ENCODE measurements at places on chromosomes 2 and 18.

GRCh38 chr18:57813245-57813644 is 10.1 kb upstream of the ATP8B1 start:
- no peak for DNase-seq

DNA sequence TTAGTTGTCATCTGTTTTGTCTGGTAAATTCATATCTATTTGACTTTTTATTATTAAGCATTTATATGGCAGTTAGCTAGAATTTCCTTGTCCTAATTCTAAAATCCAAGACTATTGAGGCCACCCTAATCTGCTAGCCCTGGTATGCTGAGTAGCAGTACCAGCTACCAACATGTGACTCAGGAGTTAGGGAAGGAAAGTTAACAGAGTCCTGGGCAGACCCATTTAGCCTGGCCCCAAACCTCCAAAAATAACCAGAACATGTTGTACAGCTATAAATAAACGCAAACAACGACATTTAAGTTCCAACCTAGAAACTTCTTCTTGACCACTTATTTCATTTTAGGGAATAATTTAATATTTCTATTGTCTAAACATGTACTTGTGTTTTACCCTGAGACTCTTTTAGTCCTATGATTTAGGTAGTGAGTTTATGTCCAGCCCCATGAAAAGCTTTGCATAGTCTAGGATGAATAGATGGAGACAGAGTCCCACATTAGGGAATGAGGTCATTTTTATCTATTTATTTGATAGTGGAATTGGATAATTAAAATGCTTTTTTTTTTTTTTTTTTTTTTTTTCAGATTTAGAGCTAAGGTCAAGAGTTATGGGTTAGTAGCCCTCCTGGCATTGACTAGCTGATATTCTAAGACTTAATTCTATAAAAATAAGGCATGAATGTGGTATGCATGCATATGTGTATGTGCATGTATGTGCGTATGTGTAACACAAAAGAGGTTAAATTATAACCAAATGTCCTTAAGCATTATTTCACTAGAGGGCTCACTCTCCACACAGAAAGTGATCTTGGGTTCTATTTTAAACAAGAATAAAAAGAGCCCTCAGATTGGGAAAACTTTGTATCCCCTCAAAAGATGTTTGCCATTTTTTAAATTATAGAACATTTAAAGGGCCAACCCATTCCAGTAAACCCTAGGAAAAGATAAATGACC is 160.1 kb upstream of the MAPRE2 start:
- no peak for DNase-seq

GRCh38 chr18:76948345-76948744 is 126.0 kb downstream of the ZNF236 start:
- no peak for DNase-seq

GRCh38 chr2:16725549-16725948 is 59.9 kb upstream of the CYRIA start:
- DNase-seq: no peak

- DNase-seq: no peak
These were observed 232.4 kb downstream of the CALCRL start for GRCh38 chr2:187215532-187216240.

DNA sequence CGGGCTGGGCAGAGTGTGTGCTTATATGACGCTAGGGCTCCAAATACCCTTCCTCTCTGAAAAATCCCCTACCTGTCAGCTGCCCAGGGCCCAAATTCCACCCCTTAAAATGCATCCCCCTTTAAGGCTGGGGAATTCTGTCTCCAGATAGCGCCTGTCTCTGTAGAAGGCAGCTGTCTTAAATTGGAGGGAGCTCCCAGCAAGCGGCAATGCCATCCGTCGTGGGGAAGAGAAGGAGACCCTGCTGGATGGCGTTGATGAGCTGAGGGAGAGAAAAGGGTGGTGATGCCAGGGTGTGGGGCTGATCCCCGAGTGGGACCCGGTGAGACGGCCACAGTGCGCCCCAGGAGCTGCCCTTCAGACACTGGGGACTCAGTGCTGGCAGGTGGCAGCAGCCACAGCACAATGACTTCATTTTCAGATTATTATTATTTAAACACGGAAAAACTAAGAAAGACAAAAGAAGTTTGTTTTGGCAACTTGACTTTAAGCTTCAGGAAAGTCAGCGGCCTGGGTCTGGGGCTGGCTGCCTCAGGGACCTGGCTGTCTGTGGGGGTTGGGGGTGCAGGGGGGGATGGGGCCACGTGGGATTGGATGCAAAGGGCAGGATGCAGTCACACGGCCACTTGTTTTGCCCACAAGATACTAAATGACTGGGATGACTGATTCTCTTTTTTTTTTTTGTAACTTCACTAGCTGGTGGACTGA is 152.8 kb downstream of the TFCP2L1 start:
- no peak for DNase-seq
